ENCODE measurements at places on chromosomes 2 and 18. TPM values are rescaled to one million over a fixed set of nuclear protein-coding genes. Genes with fewer than 3 reads are reported as not detected.

GRCh38 chr18:44895176-44895798 is 214.6 kb downstream of the SETBP1 start:
- H3K36me3 ChIP-seq = no peaks in the 10 kb centered on the region
- peaks cover 4% of the 10 kb centered on the region for H3K4me1 ChIP-seq
- H3K27me3 ChIP-seq = peaks cover 2% of the 10 kb centered on the region
- no peak for DNase-seq

DNA sequence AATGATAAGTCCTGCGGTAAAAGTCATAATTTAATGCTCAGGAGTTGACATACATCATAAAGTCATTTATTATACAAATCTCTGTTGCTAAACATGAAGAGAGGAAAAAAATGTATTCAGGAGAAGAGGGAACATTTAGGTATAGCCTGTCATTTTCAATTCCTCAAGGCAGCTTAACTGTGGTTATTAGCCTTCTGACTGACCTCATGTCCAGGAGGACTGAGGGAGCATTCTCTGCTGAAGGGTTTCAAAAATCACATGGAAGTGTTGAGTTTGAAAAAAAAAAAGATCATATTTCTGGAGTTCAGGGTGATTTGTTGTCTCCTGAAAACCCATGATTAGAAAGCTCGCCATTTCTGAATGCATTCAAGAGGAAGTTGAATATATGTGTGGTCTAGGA is 1371.1 kb upstream of the LRRTM1 start:
- H3K4me1 ChIP-seq = no peaks in the 10 kb centered on the region
- no peak overlapping the region for H3K4me3 ChIP-seq
- H3K27me3 ChIP-seq = no peaks in the 10 kb centered on the region
- no peak overlapping the region for H3K27ac ChIP-seq

- no peaks in the 10 kb centered on the region for H3K27me3 ChIP-seq
- no peaks in the 10 kb centered on the region for H3K4me1 ChIP-seq
- no peak for DNase-seq
- H3K27ac ChIP-seq = no peak overlapping the region
- no peaks in the 10 kb centered on the region for H3K36me3 ChIP-seq
Observed at GRCh38 chr2:46469116-46469515, 10.2 kb upstream of the TMEM247 start.

DNA sequence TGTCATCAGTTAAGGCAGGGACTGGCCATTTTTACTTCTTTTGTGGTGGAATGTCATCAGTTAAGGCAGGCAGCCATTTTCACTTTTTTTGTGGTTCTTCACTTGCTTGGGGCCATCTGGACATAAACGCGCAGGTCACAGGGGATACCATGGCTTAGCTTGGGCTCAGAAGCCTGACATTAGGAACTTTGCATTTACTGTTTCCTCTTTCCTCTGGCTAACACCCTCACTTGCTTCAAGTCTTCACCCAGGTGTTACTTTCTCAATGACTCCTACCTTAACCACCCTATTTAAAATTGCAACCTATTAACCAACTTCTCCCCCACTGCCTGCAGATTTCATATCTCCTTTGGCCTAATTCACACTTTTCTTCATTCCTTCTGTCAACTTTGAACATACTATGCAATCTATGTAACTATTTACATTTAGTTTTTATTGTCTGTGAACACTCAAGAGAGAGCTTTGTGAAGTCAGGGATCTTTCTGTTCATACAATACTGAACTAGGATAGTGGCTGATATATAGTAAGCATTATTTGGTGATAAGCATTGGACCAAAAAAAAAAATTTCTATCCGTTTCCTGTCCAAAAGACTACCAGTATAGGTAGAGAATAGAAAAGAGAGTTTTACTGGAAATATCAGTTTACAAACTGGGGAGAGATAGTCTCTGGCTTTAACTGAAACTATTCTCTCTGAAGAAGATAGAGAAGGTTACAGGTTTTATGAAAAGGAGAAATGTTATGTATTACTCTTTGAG is 600.1 kb upstream of the ZNF804A start:
- no peak overlapping the region for H3K4me3 ChIP-seq
- no peaks in the 10 kb centered on the region for H3K27me3 ChIP-seq
- no peak for DNase-seq
- no peak overlapping the region for H3K27ac ChIP-seq
- no peaks in the 10 kb centered on the region for H3K36me3 ChIP-seq

DNA sequence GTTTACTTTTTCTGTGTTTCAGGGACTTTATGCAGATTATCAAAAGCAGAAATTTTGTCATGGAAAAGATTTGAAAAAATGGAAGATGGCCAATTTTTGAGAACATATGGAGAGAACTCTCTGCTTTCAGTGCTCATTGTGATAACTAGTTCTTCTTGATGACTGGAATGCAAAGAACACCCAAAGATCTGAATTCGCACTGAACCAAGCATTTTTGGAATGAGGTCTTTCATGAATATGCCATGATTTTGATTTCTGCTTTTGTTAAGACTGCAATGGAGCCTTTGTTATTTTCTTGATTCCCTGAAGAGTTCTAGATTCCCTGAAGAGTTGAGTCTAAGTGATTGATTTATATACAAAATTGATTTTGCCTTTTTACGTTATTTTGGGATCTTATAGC is 124.1 kb downstream of the FMNL2 start:
- no peak for DNase-seq
- H3K4me1 ChIP-seq = no peaks in the 10 kb centered on the region
- H3K27ac ChIP-seq = no peak overlapping the region
- H3K4me3 ChIP-seq = no peak overlapping the region
- no peaks in the 10 kb centered on the region for H3K36me3 ChIP-seq
- no peaks in the 10 kb centered on the region for H3K27me3 ChIP-seq

DNA sequence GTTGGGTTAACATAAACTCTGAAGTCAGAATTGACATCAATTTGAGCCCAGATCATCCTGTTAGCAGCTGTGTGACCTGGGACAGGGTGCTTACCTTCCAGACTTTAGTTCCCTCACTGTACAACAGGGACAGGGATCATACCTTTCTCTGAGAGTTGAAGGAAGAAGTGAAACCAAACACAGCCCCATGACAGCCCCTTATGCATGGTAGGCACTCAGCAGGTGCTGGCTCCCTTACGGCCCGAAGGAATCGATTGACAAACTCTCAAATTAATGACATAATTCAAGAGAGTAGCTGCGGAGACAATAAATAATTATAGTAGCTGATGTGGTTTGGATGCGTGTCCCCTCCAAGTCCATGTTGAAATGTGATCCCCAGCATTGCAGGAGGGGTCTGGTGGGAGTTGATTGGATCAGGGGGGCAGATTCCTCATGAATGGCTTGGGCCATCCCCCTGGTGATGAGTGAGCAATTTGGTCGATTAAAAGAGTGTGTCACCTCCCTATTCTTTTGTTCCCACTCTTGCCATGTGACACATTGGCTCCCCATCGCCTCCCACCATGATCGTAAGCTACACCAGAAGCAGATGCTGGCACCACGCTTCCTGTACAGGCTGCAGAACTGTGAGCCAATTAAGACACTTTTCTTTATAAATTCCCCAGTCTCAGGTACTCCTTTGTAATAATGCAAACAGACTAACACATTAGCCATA is 72.4 kb downstream of the ODC1 start:
- H3K36me3 ChIP-seq = no peaks in the 10 kb centered on the region
- H3K27ac ChIP-seq = no peak overlapping the region
- no peak overlapping the region for H3K4me3 ChIP-seq

- no peak overlapping the region for H3K4me3 ChIP-seq
- H3K27ac ChIP-seq = no peak overlapping the region
- no peaks in the 10 kb centered on the region for H3K4me1 ChIP-seq
- H3K27me3 ChIP-seq = no peaks in the 10 kb centered on the region
Observed at GRCh38 chr2:73163483-73164367, 38.6 kb upstream of the NOTO start.

- no peaks in the 10 kb centered on the region for H3K36me3 ChIP-seq
- no peaks in the 10 kb centered on the region for H3K27me3 ChIP-seq
Observed at GRCh38 chr2:41399437-41400087, 648.3 kb upstream of the PKDCC start.

- no peak overlapping the region for H3K27ac ChIP-seq
- peaks cover 6% of the 10 kb centered on the region for H3K36me3 ChIP-seq
- H3K27me3 ChIP-seq = peaks cover 2% of the 10 kb centered on the region
Observed at GRCh38 chr2:26399771-26400376, 1.8 kb upstream of the DRC1 start.

DNA sequence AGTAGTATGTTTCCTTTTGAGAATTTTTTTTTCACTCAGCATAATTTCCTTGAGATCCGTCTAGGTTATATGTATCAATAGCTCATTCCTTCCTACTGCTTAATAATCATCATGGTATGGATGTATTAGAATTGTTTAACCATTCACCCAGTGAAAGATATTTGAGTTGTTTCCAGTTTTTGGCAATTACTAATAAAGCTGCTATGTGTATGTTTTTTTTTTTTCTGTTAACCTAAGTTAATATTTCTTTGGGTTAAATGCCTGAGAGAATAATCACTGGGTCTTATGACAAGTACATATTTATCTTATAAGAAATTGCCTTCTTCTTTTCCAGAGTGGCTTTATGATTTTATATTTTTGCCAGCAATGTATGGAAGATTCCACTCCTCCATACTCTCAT is 96.4 kb upstream of the ST6GAL2 start:
- no peaks in the 10 kb centered on the region for H3K4me1 ChIP-seq
- no peak overlapping the region for H3K4me3 ChIP-seq
- H3K36me3 ChIP-seq = no peaks in the 10 kb centered on the region
- H3K27ac ChIP-seq = no peak overlapping the region
- no peaks in the 10 kb centered on the region for H3K27me3 ChIP-seq

- H3K27me3 ChIP-seq = no peaks in the 10 kb centered on the region
- DNase-seq = no peak
- no peak overlapping the region for H3K4me3 ChIP-seq
- no peaks in the 10 kb centered on the region for H3K36me3 ChIP-seq
- H3K27ac ChIP-seq = no peak overlapping the region
- no peaks in the 10 kb centered on the region for H3K4me1 ChIP-seq
Observed at GRCh38 chr2:12819103-12819475, 102.4 kb downstream of the TRIB2 start.

- no peaks in the 10 kb centered on the region for H3K27me3 ChIP-seq
- H3K36me3 ChIP-seq = no peaks in the 10 kb centered on the region
- no peak overlapping the region for H3K27ac ChIP-seq
- DNase-seq = no peak
- H3K4me1 ChIP-seq = peaks cover 3% of the 10 kb centered on the region
- H3K4me3 ChIP-seq = peak overlapping the region; percentile 58
Observed at GRCh38 chr2:221555494-221555846, 16.6 kb downstream of the EPHA4 start.

DNA sequence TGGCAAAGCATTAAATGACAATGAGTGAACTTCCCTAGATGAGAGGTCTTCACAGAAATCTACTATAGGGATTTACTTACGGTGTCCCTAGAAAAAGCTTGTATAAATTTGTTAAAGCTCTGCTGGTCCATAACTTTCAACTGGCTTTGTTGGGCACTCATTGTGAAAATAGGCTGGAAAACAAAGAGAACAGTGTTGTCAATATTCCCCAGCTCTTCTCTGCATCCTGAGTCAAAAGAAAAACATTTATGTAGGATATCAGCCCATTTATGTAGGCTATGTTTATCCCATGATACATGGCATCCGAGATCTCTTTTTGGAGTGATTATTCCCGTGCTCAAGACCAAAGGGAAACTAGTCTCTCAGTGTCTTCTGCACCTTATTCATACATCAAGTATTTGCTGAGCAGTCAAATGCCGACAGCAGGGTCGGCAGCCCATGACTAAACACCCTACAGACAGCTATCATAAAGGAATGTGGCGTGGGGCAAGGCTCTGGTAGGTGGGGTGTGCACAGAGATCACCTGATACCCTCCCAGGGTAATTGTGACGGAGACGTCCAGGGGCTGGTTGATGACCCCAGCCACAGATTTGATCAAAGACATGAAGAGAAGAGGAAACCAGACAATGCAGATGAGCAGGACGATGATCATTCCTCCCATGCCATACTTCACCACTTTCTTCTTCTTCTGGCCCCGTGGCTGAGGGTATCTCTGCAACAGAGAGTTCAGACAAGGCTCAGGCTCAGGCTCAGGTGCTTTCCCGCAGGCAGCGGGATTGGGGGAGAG is 155.9 kb downstream of the NAPG start:
- no peaks in the 10 kb centered on the region for H3K36me3 ChIP-seq
- no peak overlapping the region for H3K4me3 ChIP-seq
- no peaks in the 10 kb centered on the region for H3K27me3 ChIP-seq
- no peak for DNase-seq
- H3K4me1 ChIP-seq = no peaks in the 10 kb centered on the region
- no peak overlapping the region for H3K27ac ChIP-seq

DNA sequence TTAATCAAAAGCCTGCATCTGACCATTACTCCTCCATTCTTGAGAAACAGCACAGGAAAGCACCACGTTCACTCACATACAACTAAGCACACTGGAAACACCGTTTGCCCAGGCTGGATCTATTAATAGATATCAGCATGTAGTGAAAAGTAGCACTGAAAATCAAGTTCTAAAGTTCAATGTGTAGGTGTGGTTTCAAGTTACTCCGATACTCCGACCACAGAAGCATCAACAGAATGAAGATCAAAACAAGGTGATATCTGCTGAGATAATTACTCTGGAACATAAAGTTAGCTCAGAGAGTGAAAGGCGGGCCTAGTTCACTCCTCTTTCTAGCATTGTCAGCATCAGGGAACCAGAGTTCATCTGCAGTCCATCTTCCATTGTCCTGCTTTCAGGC is 1367.4 kb upstream of the ACVR2A start:
- DNase-seq = no peak
- H3K4me3 ChIP-seq = no peak overlapping the region
- H3K4me1 ChIP-seq = no peaks in the 10 kb centered on the region
- H3K27ac ChIP-seq = no peak overlapping the region
- H3K27me3 ChIP-seq = no peaks in the 10 kb centered on the region

DNA sequence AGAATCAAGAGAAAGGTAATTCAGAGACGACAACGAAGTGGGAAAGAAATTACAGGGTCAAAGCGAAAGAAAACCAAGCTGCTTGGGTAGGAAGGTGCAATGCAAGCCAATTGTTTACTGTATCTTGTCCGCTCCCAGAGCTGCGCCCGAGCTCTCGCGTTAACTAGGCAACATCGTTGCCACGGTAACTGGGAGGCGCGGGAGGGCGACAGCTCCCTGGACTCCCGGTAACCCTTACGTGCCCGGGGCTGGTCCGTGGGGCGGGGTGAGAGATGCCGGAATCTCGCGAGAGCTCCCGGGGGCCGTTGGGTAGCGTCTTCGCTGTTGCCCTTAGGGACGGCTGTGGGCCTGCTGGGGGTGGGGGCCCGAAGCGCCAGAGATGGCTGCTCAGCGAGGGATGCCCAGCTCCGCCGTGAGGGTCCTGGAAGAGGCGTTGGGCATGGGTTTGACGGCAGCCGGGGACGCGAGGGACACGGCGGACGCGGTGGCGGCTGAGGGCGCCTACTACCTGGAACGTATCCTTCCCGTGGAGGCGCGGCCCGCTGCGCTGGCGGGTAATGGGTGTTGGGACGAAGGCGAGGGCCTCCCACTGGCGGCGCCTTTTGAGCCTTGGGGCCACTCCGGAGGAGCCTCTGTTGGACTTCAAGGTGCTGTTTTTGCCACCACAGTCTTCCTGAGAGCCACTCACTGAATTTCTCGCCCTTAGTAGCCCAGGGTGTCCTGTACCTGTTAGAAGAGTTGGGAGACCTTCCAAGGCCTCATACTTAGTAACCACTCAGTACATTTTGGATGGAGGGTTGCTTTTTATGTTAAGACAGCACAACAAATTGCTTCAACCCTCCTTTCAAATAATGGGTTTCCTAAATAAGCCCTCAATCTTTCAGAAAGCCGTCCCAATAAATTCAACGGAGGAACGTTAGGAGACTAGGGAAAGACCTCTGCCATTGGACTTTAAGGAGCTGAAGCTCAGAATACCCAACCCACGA is at the start of gene SPAG16:
Gene SPAG16 (plus strand): TSS at position 360 of the 986 bp plus-strand sequence.
- peak within 1 kb of the TSS; percentile 64 for H3K27ac ChIP-seq
- H3K4me1 ChIP-seq = peaks cover 17% of the 10 kb centered on the region
- H3K27me3 ChIP-seq = no peaks in the 10 kb centered on the region
- no peaks in the 10 kb centered on the region for H3K36me3 ChIP-seq
- H3K4me3 ChIP-seq = peak within 1 kb of the TSS; percentile 95

The DSG3 gene
- not detected for total RNA-seq

Measured in CD4-positive, CD25-positive, alpha-beta regulatory T cell (primary cell).